Cardiac muscle cell (in vitro differentiated cells and primary cell): ENCODE measurements at places on chromosomes 2 and 18. TPM values are rescaled to one million over a fixed set of nuclear protein-coding genes. Genes with fewer than 3 reads are reported as not detected.

DNA sequence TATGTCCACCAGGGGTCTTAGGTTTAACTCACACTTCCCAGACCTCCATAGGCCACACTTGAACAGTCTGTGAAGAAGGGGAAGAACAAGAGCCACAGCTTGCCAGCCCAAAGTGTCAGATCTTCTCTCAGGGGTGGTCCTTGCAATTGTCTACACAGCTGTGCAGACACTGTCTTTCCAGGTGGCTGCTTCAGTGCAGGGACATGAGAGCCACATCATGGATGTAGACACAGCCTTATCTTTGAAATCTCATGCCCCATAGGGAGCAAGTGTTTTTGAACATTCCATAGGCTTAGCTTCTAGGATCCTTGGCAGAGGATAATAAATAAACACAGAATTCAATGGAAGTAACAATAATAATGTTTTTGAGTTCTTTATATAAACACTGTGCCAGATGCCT lies 6.7 kb downstream of the ZNF407 start:
- H3K27ac ChIP-seq = peak overlapping the region; percentile 62
- DNase-seq = no peak
- no peak overlapping the region for H3K4me3 ChIP-seq
- H3K27me3 ChIP-seq = no peaks in the 10 kb centered on the region
- no peaks in the 10 kb centered on the region for H3K36me3 ChIP-seq

- H3K27ac ChIP-seq = peak overlapping the region; percentile 56
- DNase-seq = peak; percentile 38
- H3K27me3 ChIP-seq = no peaks in the 10 kb centered on the region
- peaks cover 21% of the 10 kb centered on the region for H3K4me1 ChIP-seq
- H3K4me3 ChIP-seq = no peak overlapping the region
These were observed 210.5 kb upstream of the PIK3C3 start for GRCh38 chr18:41744421-41745030.

DNA sequence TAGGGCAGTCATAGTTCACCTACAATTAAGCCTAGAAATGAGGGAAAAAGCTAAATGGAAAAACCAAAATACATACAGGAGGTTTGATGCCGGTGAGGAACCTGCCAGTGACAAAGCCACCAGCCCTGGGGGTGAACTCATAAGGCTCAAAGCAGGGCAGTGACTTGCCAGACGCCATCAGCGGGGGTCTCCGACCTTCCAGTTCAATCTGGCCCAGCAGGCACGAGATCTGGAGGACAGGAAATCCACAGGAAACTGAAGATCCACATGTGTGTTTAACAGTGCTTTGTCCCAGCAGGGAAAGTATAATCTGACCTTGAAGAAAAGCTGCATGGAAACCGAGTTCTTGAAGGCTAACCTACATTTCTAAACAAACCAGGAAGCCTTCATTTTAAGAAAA lies 60.1 kb downstream of the POLR1A start:
- H3K27me3 ChIP-seq = no peaks in the 10 kb centered on the region
- peaks cover 62% of the 10 kb centered on the region for H3K36me3 ChIP-seq

DNA sequence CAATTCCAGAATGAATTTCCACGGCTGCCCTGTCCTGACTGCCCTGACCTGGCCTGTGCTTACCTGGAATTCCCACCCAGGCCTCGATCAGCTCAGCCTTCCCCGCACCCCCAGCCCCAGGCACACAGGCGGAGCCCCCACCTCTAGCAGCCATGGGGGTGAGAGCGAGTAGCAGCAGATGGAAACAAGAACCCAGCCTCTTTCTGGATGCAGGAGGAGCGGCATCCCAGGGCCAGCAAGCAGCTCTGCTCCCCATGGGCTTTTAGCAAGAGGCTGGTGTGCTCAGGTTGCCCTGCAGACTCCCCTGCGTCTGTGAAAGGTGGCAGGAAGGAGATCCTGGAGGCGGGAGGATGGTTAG lies 101.8 kb downstream of the TPO start:
- peaks cover 2% of the 10 kb centered on the region for H3K27me3 ChIP-seq
- no peak overlapping the region for H3K27ac ChIP-seq
- DNase-seq = no peak
- no peak overlapping the region for H3K4me3 ChIP-seq
- no peaks in the 10 kb centered on the region for H3K4me1 ChIP-seq

The SERPINB5 gene
- total RNA-seq = not detected in 2 replicates

The MAP2 gene
- 0.24 and 1.2 TPM in 2 replicates for total RNA-seq

The SSB gene
- total RNA-seq = 64.1 and 90.7 TPM in 2 replicates
